ENCODE measurements at places on chromosomes 5 and 9. TPM values are rescaled to one million over a fixed set of nuclear protein-coding genes. Genes with fewer than 3 reads are reported as not detected.

Gene ARHGEF39
- total RNA-seq: 0.84 TPM

Gene DBH
- 0.12 TPM for total RNA-seq

Gene TMEM203
- 20.7 TPM for total RNA-seq

Gene PCDHGA11
- not detected for total RNA-seq

Gene RASGRF2
- total RNA-seq: 10.3 TPM

Gene WDR38
- not detected for total RNA-seq

Gene SUSD3
- 68.7 TPM for total RNA-seq

Gene KCNV2
- not detected for total RNA-seq

Gene LNPEP
- 95.7 TPM for total RNA-seq

Gene ARAP3
- 6.1 TPM for total RNA-seq

Gene PIP5K1B
- total RNA-seq: 0.47 TPM

Gene BHMT2
- total RNA-seq: not detected

Gene PCDHB1
- not detected for total RNA-seq

Gene TMEM215
- not detected for total RNA-seq
